ENCODE measurements at places on chromosomes 1 and 21.
A peak's percentile ranks its signal among the peaks of the same experiment; 100 is the strongest.

DNA sequence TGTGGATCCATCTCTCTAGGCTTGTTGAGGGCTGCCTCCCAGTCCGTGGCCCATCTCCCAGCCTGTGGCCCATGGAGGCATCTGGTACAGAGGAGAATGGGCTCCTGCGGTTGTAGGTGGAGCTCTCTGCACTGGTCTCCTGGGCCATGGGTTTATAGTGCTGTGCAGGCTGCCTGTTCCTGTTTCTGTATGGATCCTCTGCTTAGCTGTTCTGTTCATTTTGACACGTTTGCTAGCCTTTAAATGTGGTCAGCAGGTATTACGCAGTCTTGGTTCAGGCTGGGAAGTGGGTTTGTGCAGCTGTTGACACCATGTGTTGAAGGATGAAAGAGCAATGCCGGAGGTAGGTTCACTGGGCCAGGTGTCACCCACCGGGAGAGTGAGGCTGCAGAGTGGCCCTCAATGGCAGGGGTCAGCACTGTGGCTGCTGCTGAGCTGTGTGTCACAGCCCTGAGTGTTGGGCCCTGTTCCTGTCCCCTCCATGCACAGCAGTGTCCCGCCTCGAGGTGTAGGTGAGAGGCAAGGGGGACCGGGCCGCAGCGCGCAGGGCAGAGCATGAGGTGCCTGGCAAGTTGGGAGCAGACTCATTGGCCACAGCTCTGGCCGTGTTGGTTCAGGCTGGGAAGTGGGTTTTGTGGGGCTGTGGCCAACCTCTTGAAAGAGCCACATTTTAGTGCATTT, 39.0 kb downstream of the SNAP47 start:
- no peaks in the 10 kb centered on the region for H3K27me3 ChIP-seq
- no peak overlapping the region for H3K4me3 ChIP-seq
- H3K4me1 ChIP-seq = no peaks in the 10 kb centered on the region
- peaks cover 63% of the 10 kb centered on the region for H3K36me3 ChIP-seq

GRCh38 chr21:37087188-37087587, 14.1 kb downstream of the TTC3 start:
- H3K4me3 ChIP-seq = no peak overlapping the region
- H3K4me1 ChIP-seq = no peaks in the 10 kb centered on the region
- H3K27ac ChIP-seq = no peak overlapping the region
- peaks cover 30% of the 10 kb centered on the region for H3K36me3 ChIP-seq

- H3K4me1 ChIP-seq = no peaks in the 10 kb centered on the region
- H3K27ac ChIP-seq = no peak overlapping the region
- no peak overlapping the region for H3K4me3 ChIP-seq
- peaks cover 16% of the 10 kb centered on the region for H3K36me3 ChIP-seq
- H3K27me3 ChIP-seq = no peaks in the 10 kb centered on the region
- DNase-seq = no peak
Measured at GRCh38 chr21:29359718-29360117, 61.0 kb downstream of the BACH1 start.

DNA sequence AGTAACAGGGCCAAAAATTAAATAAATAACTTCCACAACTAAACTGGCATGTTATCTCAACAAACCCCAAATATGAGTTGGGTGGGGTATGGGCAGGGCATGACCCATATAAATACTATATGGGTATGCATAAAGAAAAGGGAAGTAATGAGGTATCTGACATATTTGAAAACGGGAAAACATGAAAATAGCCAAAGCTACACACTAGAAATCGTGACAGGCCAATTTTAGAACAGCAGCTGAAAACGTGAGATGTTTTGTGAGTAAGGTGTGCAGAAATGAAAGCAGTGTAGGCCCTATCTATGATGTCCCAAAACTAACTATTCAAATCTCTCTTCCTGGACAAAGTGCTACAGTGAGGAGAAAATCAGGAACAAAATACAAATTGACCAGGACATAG, 537.9 kb upstream of the NR5A2 start:
- H3K27me3 ChIP-seq = no peaks in the 10 kb centered on the region
- DNase-seq = no peak
- H3K36me3 ChIP-seq = no peaks in the 10 kb centered on the region
- no peak overlapping the region for H3K4me3 ChIP-seq

DNA sequence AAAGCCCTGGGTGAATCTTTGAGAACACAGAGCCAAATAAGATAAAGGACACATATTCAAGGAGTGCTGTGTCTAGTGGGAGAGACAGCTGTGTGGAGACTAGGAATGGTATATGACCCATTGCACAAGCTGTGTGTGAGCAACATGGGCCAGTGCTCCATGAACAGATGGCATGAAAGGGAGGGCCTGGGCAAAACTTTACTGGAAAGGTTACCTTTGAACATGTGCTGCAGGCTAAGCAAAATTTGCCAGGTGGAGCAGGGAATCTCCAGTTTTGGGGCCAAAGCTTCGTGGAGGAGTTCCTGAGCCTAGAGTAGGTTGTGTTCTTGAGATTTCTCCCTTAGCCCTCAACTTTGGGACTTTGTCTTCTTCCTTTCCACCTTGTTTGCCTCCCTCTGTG, 446.1 kb upstream of the PROX1 start:
- H3K27ac ChIP-seq = no peak overlapping the region
- H3K36me3 ChIP-seq = no peaks in the 10 kb centered on the region

- no peak overlapping the region for H3K27ac ChIP-seq
- no peaks in the 10 kb centered on the region for H3K36me3 ChIP-seq
- DNase-seq = no peak
Measured at GRCh38 chr1:172071746-172072145, 230.4 kb downstream of the DNM3 start.

GRCh38 chr1:226675715-226676357, 63.2 kb downstream of the ITPKB start:
- H3K27me3 ChIP-seq = no peaks in the 10 kb centered on the region
- H3K4me3 ChIP-seq = peak overlapping the region; percentile 46
- H3K4me1 ChIP-seq = peaks cover 54% of the 10 kb centered on the region
- peaks cover 7% of the 10 kb centered on the region for H3K36me3 ChIP-seq
- peak overlapping the region; percentile 86 for H3K27ac ChIP-seq

DNA sequence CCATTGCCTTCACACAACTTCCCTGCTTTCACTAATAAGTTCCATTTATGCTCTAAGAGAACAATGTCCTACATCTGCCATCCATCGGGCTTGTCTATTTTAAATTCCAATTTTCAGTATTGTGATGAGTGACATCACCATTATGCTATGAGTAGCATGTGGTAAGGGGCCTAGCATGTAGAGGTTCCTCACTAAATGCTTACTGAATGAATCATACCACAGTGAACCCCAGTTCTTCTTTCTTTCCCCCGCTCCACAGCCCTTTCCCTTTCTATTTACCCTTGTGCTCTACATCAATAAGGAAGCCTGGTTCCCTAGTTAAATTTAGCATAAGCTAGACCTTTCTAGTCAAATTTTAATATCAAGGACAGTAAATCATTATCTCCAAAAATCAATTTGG, 195.0 kb upstream of the RGS18 start:
- no peak for DNase-seq
- H3K36me3 ChIP-seq = no peaks in the 10 kb centered on the region
- no peaks in the 10 kb centered on the region for H3K27me3 ChIP-seq
- no peak overlapping the region for H3K4me3 ChIP-seq
- H3K4me1 ChIP-seq = no peaks in the 10 kb centered on the region
- no peak overlapping the region for H3K27ac ChIP-seq

DNA sequence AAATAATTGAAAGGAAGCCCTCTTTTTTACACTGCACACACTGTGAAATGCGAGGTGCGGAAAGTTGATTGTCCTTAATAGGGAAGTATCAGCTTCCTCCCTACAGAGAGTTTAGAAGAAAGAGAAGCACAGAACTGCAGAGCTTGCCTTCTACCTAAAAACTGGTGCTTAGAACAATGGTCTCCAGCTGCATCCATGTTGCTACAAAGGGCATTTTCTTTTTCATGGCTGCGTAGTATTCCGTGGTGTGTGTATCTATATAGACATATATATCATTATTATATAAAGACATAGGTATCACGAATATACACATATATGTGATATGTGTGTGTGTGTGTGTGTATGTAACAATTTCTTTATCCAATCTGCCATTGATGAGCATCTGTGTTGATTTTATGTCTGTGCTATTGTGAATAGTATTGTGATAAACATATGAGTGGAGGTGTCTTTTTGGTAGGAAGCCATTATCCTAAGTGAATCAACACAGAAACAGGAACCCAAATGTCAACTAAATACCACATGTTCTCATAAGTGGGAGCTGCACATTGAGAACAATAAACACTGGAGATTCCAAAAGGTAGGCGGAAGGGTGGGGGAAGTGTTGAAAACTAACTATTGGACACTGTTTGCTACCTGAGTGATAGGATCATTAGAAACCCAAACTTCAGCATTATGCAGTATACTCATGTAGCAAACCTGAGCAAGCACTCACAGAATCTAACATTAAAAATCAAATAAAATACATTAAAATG, 290.0 kb upstream of the RUNX1 start:
- peaks cover 25% of the 10 kb centered on the region for H3K4me1 ChIP-seq
- no peak overlapping the region for H3K4me3 ChIP-seq
- H3K27ac ChIP-seq = no peak overlapping the region
- no peak for DNase-seq

DNA sequence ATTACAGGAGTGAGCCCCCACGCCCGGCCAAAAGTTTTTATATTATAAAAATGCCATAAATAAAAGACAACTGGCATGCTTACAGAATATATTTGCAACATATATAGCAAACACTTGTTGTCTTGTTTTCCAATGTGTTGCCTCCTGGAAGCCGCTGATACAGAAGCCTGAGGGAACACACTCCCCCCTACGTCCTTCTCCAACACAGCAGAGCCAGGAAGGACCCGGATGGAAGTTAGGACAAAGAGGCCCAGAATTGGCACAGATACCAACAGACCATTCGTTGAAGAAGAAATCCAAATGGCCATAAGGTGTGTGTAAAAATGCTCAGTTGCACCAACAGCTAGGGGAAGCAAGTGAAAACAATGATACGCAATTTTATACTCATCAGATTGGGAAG, 1.3 kb upstream of the PLA2G5 start:
- H3K4me3 ChIP-seq = no peak overlapping the region
- no peak overlapping the region for H3K27ac ChIP-seq
- no peaks in the 10 kb centered on the region for H3K4me1 ChIP-seq
- H3K27me3 ChIP-seq = peaks cover 3% of the 10 kb centered on the region
- DNase-seq = no peak

DNA sequence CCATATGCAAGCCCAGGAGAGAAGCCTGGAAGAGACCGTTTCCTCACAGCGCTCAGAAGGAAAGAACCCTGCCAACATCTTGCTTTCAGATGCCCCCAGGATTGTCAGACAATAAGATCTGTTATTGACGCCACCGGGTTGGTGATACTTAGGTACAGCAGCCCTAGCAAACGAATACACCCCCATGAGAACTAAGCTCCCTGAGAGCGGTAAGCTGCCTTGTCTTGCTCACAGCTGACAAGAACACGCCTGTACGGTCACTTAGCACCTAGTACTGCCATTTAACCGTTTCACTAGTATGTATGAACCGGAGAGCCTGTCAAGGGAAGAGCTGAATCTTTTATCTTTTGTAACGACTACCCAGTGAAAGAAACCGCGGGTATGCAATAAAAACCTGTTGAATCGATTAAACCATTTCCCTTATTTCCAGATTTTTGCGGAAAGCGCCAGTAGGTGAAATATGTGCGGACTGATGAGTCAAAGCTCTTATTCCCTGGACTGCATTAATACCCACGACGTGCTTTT, 619 bp upstream of the ZBTB8B start:
- no peak for DNase-seq
- H3K27ac ChIP-seq = no peak overlapping the region
- no peak overlapping the region for H3K4me3 ChIP-seq
- peaks cover 4% of the 10 kb centered on the region for H3K27me3 ChIP-seq

- no peak overlapping the region for H3K27ac ChIP-seq
- no peaks in the 10 kb centered on the region for H3K27me3 ChIP-seq
- H3K4me3 ChIP-seq = no peak overlapping the region
Measured at GRCh38 chr1:114189398-114189797, 35.7 kb upstream of the SYT6 start.

DNA sequence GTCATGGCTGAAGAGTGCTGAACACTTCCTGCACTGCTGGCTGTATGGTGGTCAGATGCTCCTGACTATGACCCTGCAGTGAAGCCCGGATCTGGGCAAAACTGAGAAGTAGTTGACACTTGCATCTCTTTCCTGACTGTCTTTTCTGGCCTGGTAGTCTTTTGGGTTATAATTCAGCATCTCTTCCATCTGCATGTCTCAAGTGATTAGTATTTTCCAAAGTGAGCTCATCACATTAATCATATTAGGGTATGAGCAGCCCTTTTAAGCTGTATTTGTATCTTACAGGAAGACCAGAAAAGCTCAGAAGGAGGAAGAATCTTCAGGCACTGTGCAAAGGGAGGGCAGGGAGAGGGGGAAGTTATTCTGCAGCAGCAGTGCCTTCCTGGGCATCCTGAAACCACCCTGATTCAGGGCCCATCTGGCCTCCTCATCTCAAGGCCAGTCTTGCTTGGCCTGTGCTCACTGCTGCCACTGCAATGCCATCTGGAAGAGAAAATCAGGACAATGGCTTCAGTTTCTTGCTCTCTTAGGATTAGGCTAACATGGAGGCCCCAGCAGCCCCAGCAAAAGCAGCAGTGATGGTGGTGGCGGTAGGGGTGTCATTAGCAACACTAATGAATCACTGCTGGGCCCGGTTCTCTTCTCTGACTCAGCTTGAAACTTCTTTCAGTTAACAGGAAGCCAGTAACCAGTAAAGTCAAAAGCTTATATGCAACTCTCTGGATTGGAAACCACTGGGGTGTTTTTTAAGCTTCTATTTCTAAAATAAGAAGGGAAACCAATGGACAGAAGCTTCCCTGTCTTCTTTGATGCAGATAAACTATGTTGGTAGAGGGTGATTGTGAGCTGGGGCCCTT, 63.3 kb upstream of the WDR26 start:
- no peaks in the 10 kb centered on the region for H3K27me3 ChIP-seq
- H3K4me3 ChIP-seq = peak overlapping the region; percentile 4
- no peaks in the 10 kb centered on the region for H3K36me3 ChIP-seq
- peak; percentile 67 for DNase-seq

GRCh38 chr1:219476116-219476515, 136.8 kb downstream of the ZC3H11B start:
- no peaks in the 10 kb centered on the region for H3K4me1 ChIP-seq
- no peak for DNase-seq
- no peaks in the 10 kb centered on the region for H3K36me3 ChIP-seq

GRCh38 chr1:211742272-211742671, 66.9 kb upstream of the NEK2 start:
- H3K27ac ChIP-seq = no peak overlapping the region
- peaks cover under 1% of the 10 kb centered on the region for H3K36me3 ChIP-seq
- no peaks in the 10 kb centered on the region for H3K27me3 ChIP-seq
- peaks cover 29% of the 10 kb centered on the region for H3K4me1 ChIP-seq
- no peak for DNase-seq

GRCh38 chr1:162283657-162284056, 93.0 kb downstream of the SPATA46 start:
- H3K4me3 ChIP-seq = no peak overlapping the region
- H3K36me3 ChIP-seq = no peaks in the 10 kb centered on the region
- no peak overlapping the region for H3K27ac ChIP-seq
- no peak for DNase-seq

DNA sequence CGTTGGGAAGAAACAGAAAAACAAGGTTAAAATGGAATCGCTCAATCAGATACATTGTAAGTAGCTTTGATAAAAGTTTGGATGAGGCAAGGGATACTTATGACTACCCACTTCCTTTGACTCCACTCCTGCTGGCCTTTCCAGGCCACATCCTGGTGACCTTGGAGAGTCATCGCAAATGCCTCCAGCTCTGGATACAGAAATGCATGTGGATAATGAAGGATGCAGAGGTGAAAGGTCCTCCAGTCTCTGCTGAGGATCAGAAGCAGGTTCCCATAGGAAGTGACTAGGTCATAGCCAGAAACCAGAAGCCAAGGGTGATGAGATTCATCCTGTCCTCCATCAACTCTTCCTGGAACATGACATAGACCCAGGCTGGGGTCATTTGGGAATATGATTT, 6.2 kb upstream of the CAMK1G start:
- H3K36me3 ChIP-seq = no peaks in the 10 kb centered on the region
- no peak overlapping the region for H3K4me3 ChIP-seq
- DNase-seq = no peak
- no peak overlapping the region for H3K27ac ChIP-seq
- no peaks in the 10 kb centered on the region for H3K4me1 ChIP-seq
- peaks cover 4% of the 10 kb centered on the region for H3K27me3 ChIP-seq

Data from DND-41 (cell line).